ENCODE measurements at places on chromosomes 12 and 14.

GRCh38 chr12:123037791-123038190 lies 57.3 kb downstream of the ARL6IP4 start:
- DNase-seq = no peak

GRCh38 chr12:12331896-12332295 lies 18.1 kb downstream of the MANSC1 start:
- DNase-seq = no peak

DNA sequence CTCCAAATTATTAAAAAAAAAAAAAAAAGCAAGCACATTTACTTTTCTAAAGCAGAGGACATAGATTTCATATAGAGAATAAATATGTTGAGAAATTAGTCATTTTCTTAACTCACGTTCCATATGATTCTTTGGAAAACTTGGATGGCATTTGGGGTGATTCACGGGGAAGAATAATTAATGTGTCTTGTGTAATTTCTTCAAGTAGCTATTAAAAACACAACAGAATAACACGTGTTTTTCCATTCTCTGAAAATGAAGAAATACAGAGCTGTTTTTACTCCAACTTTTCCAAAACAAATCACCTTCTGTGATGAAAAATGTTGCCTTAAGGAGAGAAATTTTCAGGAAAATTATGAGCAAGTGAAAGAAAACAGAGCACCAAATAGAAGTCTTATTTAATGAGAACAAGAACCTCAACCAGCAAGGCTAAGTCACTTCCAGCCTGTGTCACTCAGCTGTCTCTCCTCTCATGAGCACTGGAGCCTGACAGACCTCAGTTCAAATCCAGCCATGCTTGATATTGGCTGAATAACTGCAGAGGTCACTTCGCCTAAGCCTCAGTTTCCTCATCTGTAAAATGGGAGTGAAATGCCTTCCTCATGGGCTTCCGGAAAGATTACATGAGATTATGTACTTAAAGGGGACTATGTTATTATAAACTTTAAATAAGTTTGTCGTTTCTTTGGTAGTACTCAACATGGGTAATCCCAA lies 42.8 kb upstream of the NUAK1 start:
- DNase-seq = no peak

- DNase-seq = no peak
Measured at GRCh38 chr12:2719392-2719791, 75.4 kb upstream of the FKBP4 start.

- no peak for DNase-seq
Measured at GRCh38 chr12:89306827-89307473, 45.4 kb downstream of the DUSP6 start.

GRCh38 chr14:54169254-54169924 lies 212.8 kb upstream of the BMP4 start:
- no peak for DNase-seq

DNA sequence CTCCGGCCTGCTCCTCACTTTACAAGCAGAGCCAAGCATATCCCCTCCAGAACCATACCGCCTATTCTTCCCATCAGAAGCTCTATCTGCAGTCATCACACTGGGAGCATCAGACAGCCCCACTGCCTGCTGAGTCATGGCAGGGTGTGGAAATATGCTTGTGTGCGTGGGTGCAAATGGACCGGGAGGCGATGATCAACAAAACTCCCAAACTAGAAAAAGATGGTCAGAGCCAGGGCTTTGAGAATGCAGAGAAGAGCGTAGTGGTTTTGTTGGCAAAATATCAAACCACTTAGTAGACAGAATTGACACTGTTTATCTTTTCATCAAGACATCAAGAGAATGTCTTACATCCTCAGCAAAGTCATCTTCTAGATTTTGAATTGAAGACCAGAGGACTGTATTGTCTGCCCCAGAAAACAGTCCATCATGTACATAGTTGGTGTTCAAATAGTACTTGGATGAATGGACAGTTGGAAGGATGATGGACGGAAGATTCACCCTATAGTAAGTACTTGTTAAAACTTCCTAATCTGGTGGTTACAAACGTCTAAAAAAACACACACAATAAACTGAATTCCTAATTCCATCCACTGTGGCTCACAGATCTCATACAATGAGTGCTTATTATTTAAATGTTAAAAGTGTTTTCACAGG lies 54.9 kb downstream of the VWF start:
- DNase-seq = no peak

GRCh38 chr12:49924628-49925246 lies 21.0 kb upstream of the FAIM2 start:
- no peak for DNase-seq

DNA sequence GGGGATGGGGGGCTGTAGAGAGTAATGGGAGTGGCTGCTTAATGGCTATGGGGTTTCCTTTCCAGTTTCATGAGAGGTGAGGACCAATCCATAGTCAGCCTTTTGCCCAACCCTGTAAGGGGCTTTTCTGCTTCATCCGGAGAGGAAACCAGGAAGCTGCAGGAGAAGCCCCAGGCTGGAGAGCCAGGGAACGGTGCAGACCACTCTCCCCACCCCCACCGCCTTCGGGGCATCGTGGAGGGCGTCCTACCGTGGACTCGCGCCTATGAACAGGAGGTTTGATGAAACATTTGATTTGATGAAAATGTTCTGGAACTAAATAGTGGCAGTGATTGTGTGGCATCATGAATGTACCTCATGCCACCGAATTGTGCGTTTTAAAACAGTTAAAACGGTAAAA lies 204.3 kb upstream of the DIO3 start:
- DNase-seq = no peak

- DNase-seq = no peak
Measured at GRCh38 chr12:93127582-93128331, 198.7 kb upstream of the EEA1 start.

DNA sequence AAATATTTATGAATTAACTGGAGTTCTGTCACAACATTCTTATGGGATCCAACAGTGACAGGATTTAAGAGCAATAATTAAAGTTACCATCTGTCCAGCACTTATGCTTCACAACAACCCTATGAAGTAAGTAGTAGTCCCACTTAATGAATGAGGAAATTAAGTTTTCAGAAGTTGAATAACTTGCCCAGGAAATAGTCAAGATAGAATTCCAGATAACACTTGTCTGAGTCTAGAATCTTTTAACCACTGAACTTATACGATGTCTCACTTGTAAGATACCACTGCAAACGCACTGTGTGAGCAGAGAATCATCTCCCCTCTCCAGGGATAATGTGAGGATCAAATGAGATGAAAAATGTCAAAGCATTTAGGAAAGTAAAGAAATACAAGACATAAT lies 3.3 kb upstream of the TTC9 start:
- DNase-seq = no peak

Data from esophagus squamous epithelium (tissue), 5 donors.